ENCODE measurements at places on chromosomes 5 and 9.

DNA sequence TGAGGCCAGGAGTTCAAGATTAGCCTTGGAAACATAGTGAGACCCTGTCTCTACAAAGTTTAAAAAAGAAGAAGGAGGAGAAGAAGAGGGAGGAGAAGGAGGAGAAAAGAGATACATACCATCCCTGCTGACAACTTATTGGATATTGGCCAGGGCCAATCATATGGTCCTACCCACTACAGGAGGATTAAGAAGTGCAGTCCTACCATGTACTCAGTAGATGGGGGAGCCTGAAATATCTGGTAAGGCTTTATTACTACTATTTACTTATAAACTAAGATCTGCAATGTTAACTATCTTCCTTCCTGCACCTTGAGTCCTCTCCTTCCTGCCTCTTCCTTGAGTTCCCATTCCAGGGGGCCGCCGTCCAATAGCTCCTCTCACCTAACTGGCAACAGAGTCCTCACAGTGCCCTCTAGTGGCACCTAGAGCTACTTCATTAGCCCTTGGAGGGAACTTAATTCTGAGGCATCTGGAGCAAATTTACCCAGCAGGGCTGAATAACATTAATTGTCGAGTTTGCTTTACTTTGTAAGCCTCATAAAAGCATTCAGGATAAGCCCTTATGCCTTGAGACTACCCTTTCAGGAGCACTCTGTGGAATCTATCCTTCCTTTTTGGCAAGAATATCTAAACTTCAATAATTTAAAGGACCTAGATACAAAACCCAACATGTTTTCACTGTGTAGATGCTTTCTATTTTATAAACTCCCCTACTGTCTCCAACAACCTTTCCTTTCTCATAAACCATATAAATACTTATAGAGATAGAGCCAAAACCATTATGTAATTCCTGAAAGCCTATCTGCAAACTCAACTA, 39.1 kb upstream of the RANBP6 start:
- DNase-seq: no peak

GRCh38 chr5:98428806-98429205, 344.7 kb upstream of the RGMB start:
- DNase-seq: no peak

DNA sequence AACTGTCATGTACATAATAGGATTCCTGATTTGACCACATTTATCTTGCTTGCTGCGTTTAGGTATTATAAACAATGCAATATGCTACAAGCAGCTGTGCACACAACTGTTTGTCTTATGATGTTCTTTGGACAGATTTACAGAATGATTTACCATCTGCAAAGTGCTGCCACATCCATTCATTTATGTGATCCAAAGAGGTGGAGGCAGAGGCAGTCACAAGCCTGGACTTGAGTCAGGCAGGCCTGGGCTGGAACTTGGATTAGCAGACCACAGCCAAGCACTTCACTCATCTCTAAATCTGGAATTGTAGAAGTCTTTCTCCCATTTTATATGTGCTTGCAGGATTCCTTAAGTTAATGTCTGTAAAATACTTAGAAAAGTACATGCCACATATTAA, 149.0 kb downstream of the INSYN2B start:
- DNase-seq: no peak

DNA sequence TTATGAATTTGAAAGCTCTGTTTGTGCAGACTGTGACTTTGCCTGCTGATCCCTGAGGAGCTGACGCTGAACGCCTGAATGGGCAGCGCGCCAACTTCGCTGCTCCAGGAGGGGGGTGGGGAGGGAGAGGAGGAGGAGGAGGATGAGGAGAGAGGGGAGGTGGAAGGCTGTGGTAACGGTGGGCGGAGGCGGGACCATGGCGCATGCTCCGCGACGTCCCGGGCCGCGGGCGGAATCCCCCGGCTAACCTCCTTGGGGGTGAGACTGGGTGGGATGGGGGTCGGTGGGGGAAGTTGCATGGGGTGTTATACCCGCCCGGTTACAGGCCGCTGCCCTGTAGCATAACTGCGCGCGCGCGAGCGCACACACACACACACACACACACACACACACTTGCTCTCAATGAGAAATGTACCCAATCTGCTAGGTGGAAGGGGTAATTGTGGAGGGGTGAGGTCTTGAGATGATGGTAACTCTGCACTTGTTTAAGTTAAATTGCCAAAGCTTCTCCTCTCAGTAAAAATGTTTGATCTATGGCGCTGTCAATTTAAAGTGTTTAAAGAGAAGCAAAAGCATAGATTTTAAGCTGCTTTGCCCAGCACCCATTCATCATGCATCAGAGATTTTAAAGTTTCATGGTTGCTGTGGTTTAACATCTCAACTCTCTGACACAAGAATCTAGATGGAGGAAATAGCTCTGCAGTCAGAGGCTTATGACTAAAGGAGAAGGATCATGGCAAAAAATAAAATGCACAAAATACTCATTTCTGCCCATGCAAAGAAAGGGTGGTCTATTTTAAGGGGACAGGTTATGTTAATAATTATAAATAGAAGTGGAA, 76.6 kb upstream of the TBCA start:
- peak; percentile 3 for DNase-seq

GRCh38 chr5:138573949-138574670, 1.1 kb downstream of the HSPA9 start:
- DNase-seq: no peak

DNA sequence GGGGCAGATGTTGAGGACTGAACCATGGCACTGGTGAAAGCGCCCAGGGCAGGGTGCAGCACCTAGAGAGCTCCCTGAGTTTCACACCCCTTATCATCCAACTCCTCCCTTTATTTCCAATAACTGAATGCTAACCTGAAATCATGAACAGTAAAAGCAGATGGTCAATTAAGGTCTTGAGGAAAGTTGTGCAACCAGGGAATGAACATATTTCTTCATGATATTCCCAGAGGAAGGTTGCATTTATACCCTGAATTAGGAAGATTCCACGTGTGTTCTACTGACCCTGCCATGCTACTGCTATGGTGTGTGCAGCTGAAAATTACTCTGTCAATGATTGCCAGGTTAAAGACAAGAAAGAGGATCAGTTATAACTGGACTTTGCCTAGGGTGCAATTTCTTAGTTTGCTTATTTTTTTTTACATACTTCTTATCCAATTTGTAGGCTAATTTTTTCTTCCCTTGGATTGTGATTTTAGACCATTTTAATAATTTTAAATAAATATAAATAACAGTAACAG, 319.8 kb downstream of the SEMA5A start:
- no peak for DNase-seq

DNA sequence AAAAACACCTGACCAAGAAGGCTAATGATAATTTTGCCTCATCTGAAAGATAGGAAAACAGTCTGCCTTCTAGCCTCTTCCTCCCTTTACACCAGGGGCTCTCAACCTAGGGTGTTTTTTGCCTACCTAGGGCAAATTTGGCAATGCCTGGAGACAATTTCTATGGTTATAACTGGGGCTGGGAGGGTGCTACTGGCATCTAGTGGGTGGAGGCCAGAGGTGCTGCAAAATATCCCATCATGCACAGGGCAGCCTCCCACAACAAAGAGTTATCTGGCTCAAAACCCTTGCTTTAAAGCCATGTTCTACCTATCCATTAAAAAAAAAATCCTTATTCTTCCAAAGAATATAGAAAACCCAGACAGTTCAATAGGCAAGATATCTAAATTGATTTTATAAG, 45.0 kb upstream of the NR3C1 start:
- no peak for DNase-seq

- no peak for DNase-seq
Measured at GRCh38 chr9:86953181-86953580, 5.9 kb upstream of the GAS1 start.

All from stimulated activated CD8-positive, alpha-beta memory T cell treated with anti-CD3 and anti-CD28 coated beads, Interleukin-2, amount 100 ng/mL, for 1 hour (primary cell).